Right lung (tissue), 10 donors: ENCODE measurements at places on chromosomes 2 and 18. TPM values are rescaled to one million over a fixed set of nuclear protein-coding genes. Genes with fewer than 3 reads are reported as not detected.

- no peak for DNase-seq
Measured at GRCh38 chr2:156398176-156398575, 38.0 kb upstream of the GPD2 start.

DNA sequence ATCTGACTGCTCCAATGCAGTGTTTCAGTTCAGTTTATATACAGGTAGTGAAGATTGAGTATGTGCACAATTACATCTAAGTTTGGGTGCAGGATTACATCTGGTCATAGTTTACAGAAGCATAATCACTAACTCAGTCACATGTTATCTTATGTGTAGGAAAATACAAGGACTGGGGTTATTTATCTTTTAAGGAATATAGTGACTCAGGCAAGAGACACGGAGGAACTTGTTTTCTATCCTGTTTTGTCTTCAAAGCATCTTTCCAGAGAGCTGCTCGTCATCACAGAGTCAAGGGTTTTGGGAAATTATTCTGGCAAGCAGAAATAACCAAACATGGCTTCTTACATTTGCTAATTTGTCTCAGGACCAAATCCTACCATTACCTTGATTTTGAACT lies 1371.5 kb upstream of the TMEFF2 start:
- DNase-seq: no peak

DNA sequence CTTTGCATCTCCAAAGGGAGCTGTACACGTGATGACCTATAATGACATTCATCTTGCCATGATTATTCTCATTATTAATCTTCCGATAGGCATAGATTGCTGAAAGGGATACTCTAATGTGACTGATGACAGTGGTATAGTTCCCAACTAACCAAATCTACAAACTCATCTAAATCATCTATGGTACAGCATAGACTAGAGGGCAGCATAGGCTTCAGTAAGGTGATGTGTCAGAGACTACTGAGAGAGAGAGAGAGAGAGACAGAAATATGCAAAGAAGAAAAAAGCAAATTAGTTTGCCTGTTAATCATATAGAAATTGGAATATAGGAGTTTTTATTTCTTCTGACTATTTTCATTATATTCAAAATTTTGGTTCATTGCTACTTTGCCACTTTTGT lies 89.3 kb downstream of the CSRNP3 start:
- DNase-seq: no peak

DNA sequence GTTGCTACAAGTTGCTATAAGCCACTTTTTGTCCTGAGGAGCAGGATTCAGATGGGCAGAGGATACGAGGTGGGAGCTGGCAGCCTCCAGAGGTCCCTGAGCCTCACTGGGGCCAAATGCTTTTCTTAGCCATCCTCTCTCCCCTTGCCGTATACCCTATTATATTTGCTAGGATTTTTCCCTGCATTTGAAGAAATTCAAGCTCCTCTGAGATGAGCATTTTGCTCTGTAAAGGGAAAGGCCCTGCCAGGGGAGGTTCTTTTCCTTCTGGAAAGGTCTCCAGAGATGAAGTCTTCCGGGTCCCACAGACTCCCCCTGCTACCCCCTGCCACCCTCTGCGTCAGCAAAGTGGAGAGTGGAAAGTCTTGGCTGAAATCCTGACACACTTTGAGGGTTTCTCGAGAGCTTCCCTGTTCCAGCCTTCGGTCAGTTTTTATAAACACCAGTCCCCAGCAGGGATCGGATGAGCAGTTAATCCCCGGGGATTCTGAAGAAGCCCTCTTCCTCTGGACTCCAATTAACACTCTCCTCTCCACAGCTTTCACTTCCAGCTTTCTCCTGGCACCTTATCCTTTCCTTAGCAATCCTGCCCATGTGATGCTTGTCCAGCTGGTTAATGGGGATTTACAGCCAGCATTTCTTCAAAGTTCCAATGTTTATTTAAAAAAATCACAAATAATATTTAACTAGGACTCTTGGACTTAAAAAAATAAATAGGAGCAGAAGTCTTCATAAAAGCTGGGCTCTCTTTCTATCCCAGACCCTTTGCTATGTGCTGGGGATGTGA lies 13.1 kb downstream of the CYRIA start:
- peak; percentile 59 for DNase-seq

GRCh38 chr2:235996419-235996818 lies 171.8 kb downstream of the GBX2 start:
- no peak for DNase-seq

DNA sequence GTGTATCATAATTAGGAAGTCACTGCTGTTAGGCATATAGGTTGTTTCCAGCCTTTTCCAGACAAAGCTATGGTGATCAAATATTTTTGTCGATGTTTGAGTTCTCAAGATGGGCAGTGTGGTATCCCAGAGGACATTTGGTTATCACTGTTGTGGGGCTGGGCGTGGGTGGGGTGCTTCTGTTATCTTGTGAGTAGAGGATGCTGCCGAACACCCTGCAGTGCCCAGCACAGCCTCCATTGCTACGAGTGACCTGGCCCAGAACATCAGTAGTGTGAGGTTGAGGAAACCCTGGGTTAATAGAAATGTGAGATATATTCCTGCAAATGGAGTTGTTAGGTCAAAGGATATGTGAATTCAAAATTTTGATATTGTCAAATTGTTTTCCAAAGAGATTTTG lies 33.2 kb downstream of the ZNF236 start:
- DNase-seq: no peak

DNA sequence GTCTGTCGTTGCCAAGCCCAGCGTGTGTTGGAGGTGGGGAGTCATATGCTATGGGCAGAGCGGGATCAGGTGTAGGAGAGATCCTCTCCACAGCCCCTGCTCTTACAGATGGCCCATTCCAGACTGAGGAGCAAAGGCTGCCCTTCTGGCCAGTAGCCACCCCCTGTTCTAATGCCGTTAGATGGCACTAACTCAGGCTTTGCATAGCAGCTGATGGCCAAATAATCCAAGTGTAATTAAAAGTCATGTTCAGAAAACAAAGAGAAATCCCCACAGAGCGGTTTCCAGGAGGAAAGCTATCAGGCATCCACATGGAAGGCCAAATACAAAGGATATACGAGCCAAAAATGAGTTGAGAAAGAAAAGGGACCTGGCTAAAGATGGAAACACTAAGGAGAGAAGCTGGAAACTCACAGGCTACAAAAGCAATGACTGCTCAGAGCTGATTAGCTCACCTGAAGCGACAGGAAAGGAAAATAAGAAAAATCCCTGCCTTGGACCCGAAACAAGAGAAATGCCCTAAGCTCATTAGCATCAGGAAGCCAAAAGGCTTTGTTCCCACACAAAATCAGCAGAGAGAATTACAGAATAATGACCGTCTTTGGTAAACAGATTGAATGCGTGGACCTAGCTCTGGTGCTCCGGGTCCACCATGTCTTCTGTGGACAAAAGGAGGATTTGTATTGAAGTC lies 1002.4 kb upstream of the KLHL29 start:
- DNase-seq: no peak

- DNase-seq: no peak
Measured at GRCh38 chr18:60202708-60203107, 169.9 kb downstream of the MC4R start.

DNA sequence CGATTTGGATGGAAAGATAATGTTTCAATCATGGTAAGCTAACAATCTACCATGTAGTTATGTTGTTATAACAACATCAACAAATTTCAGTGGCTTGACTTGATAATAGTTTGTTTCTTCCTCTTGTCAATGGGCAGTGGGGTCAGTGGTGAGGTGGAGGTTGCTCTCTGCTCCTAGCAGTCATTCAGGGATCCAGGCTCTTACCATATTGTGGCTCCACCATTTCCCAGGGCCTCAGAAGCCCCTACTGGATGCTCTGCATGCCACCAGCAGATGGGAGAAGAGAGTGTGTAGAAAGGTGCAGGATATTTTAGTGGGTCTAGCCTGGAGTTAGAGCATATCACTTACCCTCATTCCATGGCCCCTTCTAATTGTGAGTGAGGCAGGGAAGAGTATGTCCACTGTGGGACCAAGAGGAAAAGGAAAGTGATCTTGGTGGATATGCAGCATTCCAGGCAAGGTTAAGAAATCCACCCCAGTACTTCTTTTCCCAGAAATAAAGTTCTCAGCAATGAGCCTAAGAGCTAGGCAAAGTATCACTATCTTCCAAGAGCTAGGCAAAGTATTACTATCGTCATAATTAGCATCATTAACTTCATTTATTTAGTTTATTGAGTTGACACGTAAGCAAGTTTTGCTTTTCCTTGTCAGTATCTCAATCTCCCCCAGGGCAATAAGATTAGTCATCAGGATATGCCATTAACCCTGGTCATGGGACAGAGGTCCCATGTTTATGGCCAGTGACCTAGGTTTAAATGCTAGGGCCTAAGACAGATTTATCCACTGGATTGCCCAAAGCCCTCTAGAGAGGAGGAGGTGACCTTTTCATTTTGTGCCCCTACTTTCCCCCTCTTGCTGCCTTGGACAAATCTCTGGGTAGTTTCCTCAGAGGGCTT lies 4.2 kb upstream of the IWS1 start:
- DNase-seq: no peak

KIF5C gene
- polyA plus RNA-seq: 23.8 TPM

CREG2 gene
- 0.70 TPM for polyA plus RNA-seq
